ENCODE measurements at places on chromosomes 12 and 14. TPM values are rescaled to one million over a fixed set of nuclear protein-coding genes. Genes with fewer than 3 reads are reported as not detected.

Gene TNS2
- 10.9 TPM for total RNA-seq

Gene TAPBPL
- 0.80 TPM for total RNA-seq

Gene ACRBP
- total RNA-seq, result 3.8 TPM

Gene LGR5
- 34.4 TPM for total RNA-seq

Gene USP15
- 25.6 TPM for total RNA-seq

DNA sequence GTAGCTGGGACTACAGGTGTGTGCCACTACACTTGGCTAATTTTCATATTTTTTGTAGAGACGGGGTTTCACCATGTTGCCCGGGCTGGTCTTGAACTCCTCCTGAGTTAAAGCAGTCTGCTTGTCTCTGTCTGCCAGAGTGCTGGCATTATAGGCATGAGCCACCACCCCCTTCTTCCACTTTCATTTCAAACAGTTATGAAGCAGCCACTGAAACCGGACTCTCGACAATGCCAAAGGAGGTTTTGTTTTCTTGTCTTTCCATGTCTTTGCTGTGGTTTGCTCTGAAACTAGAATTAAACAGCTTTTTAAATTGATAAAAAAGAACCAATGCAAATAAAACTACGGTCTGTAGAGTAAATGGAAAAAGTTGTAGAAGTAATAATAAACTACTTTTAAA lies 30.4 kb downstream of the RAP1B start:
- DNase-seq, result no peak

GRCh38 chr12:27861428-27862167 lies 81.6 kb upstream of the MANSC4 start:
- no peak for DNase-seq

GRCh38 chr12:92987362-92987761 lies 58.3 kb upstream of the EEA1 start:
- no peak for DNase-seq

GRCh38 chr12:131266591-131267467 lies 313.1 kb downstream of the ADGRD1 start:
- DNase-seq, result no peak

- no peak for DNase-seq
These were observed 152.2 kb upstream of the CNOT2 start for GRCh38 chr12:70091021-70091521.

- no peak for DNase-seq
These were observed 34.5 kb downstream of the FOXN3 start for GRCh38 chr14:89382487-89382886.
